Stimulated activated CD8-positive, alpha-beta memory T cell treated with anti-CD3 and anti-CD28 coated beads, Interleukin-2, amount 100 ng/mL, for 1 hour (primary cell): ENCODE measurements at places on chromosomes 3 and 15.

DNA sequence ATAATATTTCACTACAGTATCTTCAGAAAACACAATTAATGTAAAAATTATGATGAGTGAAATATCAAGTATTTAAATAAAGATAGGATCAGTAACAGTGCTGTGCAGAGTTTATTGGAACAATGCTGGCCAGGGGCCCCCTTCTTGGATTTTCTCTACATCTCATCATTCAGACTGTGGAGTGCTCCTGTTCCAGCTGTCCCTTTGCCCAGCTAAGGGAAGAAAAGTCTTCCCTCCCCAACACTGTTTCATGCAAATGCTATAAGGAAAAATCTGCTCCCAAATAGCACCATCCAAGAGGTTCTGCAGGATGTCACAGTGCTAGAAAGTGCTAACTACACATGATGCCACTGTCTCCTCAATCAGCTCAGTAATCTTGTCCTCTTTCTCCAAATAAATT, 64.5 kb downstream of the RPL39L start:
- no peak for DNase-seq

- DNase-seq = no peak
Measured at GRCh38 chr15:69790632-69791031, 307.1 kb downstream of the TLE3 start.

- peak; percentile 42 for DNase-seq
Measured at GRCh38 chr15:66862940-66863335, 160.9 kb downstream of the SMAD6 start.

- no peak for DNase-seq
Measured at GRCh38 chr15:101371081-101371480, 76.0 kb upstream of the SNRPA1 start.

- no peak for DNase-seq
Measured at GRCh38 chr15:85630311-85630710, 164.4 kb downstream of the KLHL25 start.

DNA sequence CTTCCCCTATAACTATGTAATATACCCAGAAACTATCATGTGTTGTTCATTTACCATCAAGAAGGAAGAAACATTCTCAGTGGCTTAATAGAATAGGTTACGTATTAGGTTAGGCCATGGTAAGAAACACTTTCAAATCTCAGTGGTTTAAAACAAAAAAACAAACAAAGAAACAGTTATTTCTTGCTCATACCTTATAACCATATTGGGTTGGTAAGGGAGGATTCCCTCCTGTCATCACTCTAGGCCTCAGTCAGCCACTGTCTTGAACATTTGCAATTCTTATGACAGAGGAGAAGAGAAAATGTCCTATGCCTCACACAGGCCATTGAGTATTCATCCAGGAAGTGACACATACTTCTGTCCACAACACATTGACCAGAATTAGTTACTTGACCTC, 727.7 kb upstream of the NECTIN3 start:
- no peak for DNase-seq
